Activated naive CD4-positive, alpha-beta T cell treated with anti-CD3 and anti-CD28 coated beads, Interleukin-2, amount 10 ng/mL, durations not matched to agents 7 days and 5 days (primary cell): ENCODE measurements at places on chromosomes 7 and 10.

GRCh38 chr7:75727881-75728593, 10.7 kb downstream of the HIP1 start:
- peak; percentile 41 for DNase-seq

- no peak for DNase-seq
Observed at GRCh38 chr7:151387161-151388006, 22.5 kb downstream of the WDR86 start.

DNA sequence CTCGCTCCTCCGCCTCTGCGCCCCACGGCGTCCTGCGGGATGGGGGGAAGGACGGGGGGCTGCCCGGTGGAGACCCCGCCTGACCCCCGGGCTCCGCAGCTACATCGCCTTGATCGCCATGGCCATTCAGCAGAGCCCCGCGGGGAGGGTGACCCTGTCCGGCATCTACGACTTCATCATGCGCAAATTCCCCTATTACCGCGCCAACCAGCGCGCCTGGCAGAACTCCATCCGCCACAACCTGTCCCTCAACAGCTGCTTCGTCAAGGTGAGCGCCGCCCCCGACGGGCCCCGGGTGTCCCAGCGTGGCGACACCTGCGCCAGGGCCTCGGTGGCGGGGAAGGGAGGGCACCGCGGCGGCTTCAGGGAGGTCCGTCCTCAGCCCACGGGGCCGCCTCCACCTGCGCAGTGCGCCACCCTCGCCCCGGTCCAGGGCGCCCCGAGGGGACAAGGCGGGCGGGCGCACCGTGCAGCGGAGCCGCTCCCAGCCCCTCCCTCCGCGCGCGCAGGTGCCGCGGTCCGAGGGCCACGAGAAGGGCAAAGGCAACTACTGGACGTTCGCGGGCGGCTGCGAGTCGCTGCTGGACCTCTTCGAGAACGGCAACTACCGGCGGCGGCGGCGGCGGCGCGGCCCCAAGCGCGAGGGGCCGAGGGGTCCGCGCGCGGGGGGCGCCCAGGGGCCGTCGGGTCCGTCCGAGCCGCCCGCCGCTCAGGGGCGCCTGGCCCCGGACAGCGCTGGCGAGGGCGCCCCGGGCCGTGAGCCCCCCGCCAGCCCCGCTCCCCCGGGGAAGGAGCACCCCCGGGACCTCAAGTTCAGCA, 793 bp downstream of the FOXL3 start:
- DNase-seq, result no peak

DNA sequence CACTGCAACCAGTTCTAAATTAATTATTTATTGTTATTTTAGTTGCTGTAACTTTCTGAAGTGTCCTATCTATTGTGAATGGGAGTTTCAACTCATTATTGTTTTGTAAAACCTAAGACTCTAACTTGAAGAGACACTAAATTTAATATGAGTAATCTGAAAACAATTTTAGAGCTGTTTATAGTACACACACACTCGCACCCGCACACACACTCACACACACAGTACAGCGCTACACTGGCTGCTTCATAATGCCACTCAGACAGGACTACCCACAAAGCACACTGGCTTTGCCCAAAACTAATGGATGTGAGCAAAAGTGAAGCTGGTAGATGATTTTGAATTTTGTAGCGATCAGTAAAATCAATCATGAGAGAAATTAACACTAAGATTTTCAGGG, 238.9 kb upstream of the ETV1 start:
- no peak for DNase-seq

- DNase-seq, result no peak
Observed at GRCh38 chr10:124419635-124420034, 912 bp upstream of the OAT start.

- no peak for DNase-seq
Observed at GRCh38 chr10:59493017-59493416, 130.7 kb upstream of the FAM13C start.

GRCh38 chr10:111856631-111857030, 326.9 kb downstream of the GPAM start:
- DNase-seq, result no peak

GRCh38 chr7:76294344-76295024, 8.0 kb upstream of the HSPB1 start:
- no peak for DNase-seq

- no peak for DNase-seq
Observed at GRCh38 chr7:142455392-142455791, 197.5 kb upstream of the PRSS58 start.

GRCh38 chr7:55439627-55440026, 74.5 kb downstream of the LANCL2 start:
- DNase-seq, result no peak

DNA sequence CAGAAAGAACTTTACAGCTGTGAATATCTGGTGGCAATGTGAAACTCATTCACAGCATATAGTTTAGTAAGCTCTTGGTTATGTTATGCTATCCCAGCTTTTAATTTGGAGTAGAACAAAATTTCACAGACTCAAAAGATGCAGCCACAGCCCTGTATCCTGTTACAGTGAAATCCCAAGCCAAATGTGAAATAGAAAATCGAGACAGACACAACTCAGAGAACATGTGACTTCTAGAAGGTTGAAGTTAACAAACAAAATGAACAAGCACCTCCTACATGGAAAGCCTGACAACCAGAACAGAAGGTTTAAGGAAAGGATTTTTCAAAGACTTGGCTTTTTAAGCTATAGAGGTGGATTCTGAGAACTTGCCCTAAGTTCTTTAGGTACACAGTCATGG, 39.6 kb downstream of the JAZF1 start:
- no peak for DNase-seq

DNA sequence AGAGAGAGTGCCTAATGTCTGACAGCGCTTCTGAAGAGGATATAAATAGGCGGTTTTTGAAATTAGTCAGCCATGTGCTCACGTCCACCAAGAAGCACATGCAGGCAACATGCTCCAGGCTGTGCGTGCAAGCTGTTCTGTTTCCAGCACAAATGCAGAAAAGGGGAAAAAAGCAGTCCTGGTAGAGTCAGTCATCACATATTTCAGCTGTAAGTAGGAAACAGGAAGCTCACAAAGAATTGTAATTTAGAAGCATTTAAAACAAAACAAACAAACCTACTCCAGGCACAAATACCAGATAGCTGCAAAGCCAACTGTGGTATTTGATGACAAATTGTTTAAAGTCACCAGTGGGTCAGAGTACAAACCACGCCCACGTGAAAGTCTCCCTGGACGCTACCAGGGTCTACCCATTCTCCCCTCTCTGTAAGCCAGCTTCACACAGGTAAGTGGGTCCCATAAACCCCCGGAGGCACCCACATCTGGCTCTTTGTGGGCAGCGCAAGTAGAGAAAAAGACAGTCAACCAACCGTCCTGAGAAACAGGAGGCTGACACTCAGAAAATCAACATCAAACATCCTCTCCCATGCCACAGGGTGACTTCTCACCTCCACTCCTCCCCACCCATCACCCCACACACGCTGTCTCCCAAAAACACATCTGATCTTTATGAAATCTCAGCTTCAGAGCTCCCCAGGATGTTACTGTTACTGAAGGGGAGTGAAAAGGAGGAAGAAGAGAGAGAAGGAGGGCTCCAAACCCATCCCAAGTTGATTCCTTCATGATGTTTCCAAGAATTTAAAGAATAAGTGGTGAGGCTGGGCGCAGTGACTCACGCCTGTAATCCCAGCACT, 186.4 kb downstream of the FAM107B start:
- peak; percentile 63 for DNase-seq

DNA sequence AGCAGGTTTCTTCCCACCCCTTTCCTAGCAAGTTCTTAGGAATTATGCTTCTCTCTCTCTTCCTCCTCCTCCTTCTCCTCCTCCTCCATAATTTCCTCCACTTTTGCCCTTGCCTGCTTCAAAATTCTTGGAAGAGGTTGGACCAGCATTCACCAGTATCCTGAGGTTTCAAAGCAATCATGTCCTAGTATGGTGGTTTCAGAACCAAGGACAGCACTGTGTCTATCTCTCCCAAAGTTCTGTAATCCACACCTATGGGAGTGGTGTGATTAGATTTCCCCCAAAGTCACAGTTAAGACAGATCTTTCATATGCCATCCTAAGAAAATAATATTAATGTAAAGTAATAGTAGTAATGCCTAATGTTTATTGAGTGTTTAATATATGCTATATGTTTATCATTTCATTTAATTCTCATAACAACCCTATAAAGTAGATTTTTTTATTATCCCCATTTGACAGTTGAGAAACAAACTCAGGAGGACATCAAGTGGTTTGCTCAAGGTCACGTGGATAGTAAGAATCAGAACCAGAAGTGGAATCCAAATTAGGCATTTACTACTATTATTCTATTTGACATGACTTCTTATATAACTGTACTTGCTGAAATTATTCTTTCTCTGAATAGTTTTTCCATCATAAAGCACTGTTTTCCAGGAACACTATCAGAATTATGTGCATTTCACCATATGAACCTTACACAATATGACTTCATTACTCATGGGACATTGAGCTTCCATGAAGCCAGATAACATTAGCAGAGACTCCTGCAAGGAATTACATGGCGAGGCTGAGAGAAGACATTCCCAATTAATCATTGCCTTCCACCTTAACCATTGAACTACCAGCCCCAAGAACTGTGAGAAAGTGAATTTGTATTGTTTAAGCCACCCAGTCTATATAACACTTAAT, 91.4 kb downstream of the IPMK start:
- DNase-seq, result no peak

GRCh38 chr10:96288151-96288621, 16.0 kb upstream of the DNTT start:
- no peak for DNase-seq

- no peak for DNase-seq
Observed at GRCh38 chr10:117740691-117741222, 198.2 kb downstream of the EMX2 start.

DNA sequence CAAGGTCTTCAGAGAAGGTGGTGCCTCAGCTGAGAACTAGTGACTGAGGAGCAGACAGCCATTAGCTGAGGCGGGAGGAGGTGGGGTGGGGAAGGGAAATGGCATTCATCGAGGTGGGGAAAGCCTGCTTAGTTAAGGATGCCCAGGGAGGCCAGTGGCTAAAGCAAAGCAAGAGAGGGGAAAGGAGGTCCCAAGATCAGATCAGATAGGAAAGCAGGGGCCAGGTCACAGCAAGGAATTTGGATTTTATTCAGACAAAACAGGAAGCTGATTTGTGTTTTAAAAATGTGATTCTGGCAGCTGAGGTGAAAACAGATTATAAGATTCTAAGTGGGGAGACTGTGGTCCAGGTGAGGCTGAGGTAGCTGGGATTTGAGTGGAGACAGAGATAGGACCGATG, 45.8 kb downstream of the CNNM1 start:
- DNase-seq, result no peak

GRCh38 chr10:13453896-13454295, 74.9 kb downstream of the BEND7 start:
- DNase-seq, result peak; percentile 51

DNA sequence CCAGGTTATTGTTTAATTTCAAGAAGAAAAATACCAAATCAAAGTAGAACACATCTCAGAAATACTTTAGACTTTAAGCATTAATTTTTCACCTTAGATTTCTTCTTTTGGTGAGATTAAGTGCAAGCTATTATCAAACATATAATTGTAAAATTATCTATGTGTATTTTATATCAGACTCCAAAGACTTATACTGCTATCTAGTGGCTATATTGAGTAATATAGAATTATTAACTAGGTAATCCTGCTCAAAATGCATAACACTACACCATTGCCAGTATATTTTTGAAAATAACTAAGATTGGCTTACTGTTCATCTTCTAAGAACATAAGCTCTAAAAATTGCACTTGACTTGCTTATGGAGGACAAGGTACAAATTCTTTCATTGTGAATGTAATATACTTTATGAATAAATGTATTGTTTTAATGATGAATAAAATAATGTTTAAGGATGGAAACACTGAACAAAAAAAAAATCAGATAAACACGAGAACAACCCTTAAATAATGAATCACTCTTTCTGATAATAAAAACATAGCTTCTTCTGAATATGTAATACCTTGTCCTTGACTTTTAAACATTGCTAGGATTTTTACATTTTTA, 86.7 kb upstream of the GNAI1 start:
- no peak for DNase-seq

- DNase-seq, result no peak
Observed at GRCh38 chr7:101957744-101958525, 140.5 kb downstream of the CUX1 start.

DNA sequence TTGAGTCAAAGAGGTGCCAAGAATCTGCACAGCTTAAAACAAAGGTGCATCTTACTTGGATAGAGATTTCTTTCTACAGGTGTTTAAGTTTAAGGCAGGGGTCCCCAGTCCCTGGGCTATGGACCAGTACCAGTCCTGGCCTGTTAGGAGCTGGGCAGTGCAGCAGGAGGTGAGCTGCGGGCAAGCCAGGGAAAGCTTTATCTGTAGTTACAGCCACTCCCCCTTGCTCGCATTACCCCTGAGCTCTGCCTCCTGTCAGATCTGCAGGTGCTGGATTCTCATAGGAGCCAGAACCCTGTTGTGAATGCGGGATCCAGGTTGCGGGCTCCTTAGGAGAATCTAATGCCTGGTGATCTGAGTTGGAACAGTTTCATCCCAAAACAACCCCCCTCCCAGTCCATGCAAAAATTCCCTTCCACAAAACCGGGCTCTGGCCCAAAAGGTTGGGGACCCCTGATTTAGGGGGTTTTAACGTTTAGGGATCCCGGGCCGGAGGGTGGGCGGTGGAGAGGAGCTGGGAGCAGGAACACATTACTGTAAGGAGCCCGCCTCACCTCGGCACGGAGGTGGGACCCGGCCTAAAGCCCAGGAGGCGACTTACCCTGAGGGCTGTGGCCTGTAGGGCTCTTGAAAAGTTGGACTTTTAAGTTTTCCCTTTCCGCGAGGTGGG, 60.2 kb downstream of the ZNF467 start:
- DNase-seq, result no peak

- no peak for DNase-seq
Observed at GRCh38 chr10:118504467-118505205, 90.8 kb downstream of the PRLHR start.

DNA sequence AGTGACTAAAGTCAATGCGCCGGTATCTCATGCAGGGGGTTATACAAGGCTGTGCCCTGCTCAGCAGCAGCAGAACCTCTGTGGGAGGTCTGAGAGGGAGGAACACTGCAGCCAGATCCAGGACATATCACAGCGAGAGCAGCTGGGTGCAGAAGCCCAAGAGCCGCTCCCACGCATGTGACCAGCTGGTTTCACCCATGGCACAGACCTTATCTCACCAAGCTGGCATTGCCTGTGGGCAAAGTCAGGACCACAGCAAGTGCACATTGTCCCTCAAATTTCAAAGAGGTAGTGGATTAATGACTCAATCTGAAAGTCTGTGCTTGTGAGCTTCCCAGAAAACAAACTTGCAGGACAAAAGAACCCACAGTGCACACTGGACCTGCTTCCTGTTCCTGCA, 31.6 kb upstream of the AKR1C1 start:
- DNase-seq, result no peak

DNA sequence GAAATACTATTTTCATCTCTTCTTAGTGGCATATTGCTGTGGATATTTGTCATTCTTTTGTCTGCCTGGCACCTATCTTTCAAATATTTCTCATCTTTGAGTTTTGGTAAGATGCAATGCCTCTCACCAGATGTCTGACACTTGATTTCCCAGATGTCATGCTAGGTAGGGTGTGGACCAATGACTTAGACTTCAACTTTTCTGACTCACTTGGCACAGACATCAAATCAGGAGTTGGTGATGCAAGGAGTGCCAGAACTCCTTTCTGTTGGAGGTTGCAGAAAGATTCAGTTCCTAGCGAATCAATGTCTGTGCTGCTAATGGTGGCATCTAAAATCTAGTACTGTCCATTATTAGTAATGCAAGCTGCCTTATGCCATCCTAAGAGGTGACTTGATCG, 216.9 kb upstream of the FERD3L start:
- no peak for DNase-seq
